ENCODE measurements at places on chromosomes 3 and 15.

GRCh38 chr3:24846286-24846860 is 351.7 kb upstream of the THRB start:
- DNase-seq: no peak

- no peak for DNase-seq
Measured at GRCh38 chr3:15214758-15215157, 8.7 kb downstream of the CAPN7 start.

- no peak for DNase-seq
Measured at GRCh38 chr3:136152963-136153362, 43.2 kb downstream of the MSL2 start.

DNA sequence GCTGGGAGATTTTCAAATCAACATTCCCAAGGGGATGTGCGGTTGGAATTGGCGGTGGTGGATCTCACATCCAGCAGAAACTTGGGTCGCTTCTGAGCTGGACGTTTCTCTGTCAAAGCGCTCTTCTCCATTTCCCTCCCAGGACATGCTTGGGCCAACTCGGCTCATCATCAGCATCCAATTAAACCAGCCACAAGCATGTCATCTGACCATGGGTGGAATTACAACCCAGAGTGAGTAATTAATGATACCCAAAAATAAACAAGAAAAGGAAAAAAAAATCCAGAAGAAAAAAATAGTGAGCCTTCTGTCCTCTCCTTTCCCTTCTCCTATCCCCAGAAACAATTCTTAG is 111.2 kb downstream of the XXYLT1 start:
- no peak for DNase-seq

- DNase-seq: no peak
Measured at GRCh38 chr15:101477851-101478362, 11.6 kb downstream of the PCSK6 start.

Data from activated CD4-positive, alpha-beta T cell treated with anti-CD3 and anti-CD28 coated beads for 1 hour (primary cell).